ENCODE measurements at places on chromosomes 5 and 9. TPM values are rescaled to one million over a fixed set of nuclear protein-coding genes. Genes with fewer than 3 reads are reported as not detected.

GRCh38 chr9:7298123-7298522, 501.5 kb downstream of the DMAC1 start:
- H3K27me3 ChIP-seq, result no peaks in the 10 kb centered on the region
- DNase-seq, result no peak
- H3K4me1 ChIP-seq, result no peaks in the 10 kb centered on the region
- no peak overlapping the region for H3K4me3 ChIP-seq
- H3K27ac ChIP-seq, result no peak overlapping the region
- H3K36me3 ChIP-seq, result no peaks in the 10 kb centered on the region

KLF9 gene
- 0.77 TPM for total RNA-seq

DNA sequence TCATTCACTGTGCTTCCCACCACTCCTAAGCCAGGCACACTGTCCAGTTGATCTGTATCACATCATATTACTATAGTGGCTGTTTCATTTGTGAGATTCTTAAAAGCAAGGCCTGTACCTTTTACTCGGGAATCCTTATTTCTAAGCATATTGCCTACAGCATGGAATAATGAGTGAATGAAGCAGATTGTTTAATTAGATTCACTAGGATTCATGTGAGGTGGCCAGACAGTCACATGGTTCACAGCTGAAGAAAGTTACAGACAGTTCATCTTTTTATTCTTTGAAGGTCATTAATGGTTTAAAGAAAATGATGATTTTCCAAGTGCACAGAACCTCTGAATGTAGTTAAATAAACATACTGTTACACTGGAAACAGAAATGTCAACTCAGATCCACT, 24.3 kb upstream of the SEMA6A start:
- no peak for DNase-seq
- H3K4me1 ChIP-seq, result no peaks in the 10 kb centered on the region
- no peak overlapping the region for H3K27ac ChIP-seq
- no peak overlapping the region for H3K4me3 ChIP-seq
- no peaks in the 10 kb centered on the region for H3K27me3 ChIP-seq

- H3K27ac ChIP-seq, result no peak overlapping the region
- no peaks in the 10 kb centered on the region for H3K4me1 ChIP-seq
- no peak overlapping the region for H3K4me3 ChIP-seq
Measured at GRCh38 chr5:84791138-84791537, 406.5 kb upstream of the EDIL3 start.

- H3K36me3 ChIP-seq, result no peaks in the 10 kb centered on the region
- H3K27me3 ChIP-seq, result no peaks in the 10 kb centered on the region
- H3K27ac ChIP-seq, result no peak overlapping the region
- H3K4me3 ChIP-seq, result no peak overlapping the region
- H3K4me1 ChIP-seq, result no peaks in the 10 kb centered on the region
Measured at GRCh38 chr5:1959231-1959630, 76.5 kb upstream of the IRX4 start.

All from Caco-2 (cell line).